Pancreas (tissue), 10 donors: ENCODE measurements at places on chromosomes 1 and 21. TPM values are rescaled to one million over a fixed set of nuclear protein-coding genes. Genes with fewer than 3 reads are reported as not detected.
A peak's percentile ranks its signal among the peaks of the same experiment; 100 is the strongest.

DNA sequence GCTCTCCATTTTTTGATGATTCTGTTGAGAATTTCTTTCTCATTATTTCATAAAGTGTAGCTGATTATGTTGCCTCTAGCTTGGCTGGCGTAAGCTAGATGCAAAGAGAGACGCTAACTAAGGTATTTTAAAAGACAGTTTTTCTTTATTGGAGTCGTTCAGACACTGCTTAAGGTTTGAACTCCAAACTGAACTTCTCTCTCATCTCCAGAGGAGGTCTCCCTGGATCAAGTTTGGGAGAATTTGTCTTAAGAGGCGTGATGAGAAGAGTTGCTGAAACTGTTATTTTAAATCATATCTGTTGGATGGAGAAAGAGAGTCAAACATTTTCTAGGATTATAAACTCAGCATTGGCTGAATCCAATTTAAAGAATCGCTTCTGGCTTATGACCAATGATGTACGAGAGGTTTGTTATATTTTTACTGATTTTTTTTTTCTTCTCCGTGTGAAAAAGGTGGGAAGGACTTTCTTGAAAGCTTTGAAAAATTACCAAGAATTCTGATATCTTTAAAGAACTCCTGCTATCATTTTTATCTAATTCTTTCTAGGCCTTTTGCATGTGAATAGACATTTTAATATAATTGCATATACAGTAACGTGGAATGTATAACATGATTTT, 34.0 kb downstream of the MAP3K7CL start:
- no peak for DNase-seq

GRCh38 chr1:115771847-115772457, 3.4 kb upstream of the CASQ2 start:
- DNase-seq, result peak; percentile 59

- DNase-seq, result no peak
Observed at GRCh38 chr1:29879217-29879616, 642.9 kb downstream of the PTPRU start.

DNA sequence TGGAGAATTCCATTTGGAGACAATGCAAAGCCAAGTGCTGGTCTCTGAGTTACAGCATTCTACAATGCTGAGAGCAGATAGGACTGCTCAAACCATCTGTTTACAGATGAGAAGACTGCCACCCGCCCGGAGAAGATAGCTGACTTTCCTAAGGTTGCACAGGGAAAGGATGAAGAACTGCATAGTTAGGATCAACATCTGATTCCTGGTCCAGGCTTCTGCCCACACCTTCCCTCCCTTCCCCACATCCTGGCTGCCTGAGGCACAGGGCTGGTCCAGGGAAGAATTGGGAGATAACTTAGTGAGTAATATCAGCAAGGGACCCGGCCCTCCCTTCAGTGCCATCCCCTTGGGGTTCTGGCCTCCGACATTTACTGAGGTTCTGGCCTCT, 2.0 kb downstream of the SERINC2 start:
- no peak for DNase-seq

Gene NEK7
- total RNA-seq, result 27.5 TPM

DNA sequence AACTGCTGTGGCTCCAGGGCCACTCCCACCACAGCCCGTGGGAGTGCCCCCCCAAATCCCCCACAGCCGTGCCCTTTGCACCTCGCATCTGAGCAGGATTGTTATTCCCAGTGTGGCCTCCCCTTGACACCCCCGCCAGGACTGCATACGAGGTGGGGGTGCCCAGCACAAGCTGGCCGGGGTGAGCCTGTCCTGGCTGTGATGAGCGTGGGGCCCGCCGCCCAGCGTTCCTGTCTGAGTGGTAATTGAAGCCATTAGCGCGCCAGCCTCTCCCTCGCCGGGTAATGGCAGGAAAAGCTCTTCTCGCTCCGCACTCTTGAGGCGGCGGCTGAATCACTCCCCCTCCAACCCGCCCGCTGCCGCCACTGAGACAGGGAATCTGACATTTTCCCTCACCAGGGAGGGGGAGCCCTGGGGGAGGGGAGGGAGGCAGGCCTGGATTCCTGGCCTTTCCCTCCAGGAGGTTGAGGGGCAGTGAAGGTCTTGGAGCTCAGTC, 27.7 kb downstream of the PTPRF start:
- DNase-seq, result no peak

DNA sequence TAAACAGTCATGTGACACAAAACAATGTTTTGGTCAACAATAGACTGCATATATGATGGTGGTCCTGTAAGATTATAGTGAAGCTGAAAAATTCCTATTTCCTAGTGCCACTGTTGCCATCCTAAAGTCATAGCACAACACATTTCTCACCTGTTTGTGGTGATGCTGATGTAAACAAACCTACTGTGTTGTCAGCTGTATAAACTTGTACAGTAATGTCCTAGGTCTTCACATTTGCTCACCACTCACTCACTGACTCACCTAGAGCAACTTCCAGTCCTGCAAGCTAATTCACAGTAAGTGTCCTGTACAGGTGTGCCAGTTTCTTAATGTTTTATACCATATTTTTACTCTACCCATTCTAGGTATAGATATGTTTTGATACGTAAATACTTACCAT, 326.1 kb upstream of the USP24 start:
- DNase-seq, result no peak

DNA sequence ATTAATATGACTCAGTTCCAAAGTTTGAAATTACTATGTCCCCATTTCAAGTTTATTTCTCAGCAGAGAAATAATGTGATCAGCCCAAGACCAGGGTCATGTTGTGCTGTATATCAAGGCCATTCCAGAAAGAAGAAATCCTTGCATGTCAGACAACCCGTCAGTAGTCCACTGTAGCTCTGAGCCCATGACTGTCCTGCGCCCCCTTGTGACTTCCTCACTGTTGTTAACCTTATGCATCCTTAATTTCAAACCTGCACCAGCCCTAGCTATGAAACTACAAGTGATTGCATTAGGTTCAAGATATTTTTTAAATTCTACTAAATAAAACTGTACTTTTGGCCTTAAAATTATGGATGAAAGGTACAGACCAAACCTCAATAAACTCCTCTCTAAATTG, 133.0 kb downstream of the LRRC7 start:
- no peak for DNase-seq

DNA sequence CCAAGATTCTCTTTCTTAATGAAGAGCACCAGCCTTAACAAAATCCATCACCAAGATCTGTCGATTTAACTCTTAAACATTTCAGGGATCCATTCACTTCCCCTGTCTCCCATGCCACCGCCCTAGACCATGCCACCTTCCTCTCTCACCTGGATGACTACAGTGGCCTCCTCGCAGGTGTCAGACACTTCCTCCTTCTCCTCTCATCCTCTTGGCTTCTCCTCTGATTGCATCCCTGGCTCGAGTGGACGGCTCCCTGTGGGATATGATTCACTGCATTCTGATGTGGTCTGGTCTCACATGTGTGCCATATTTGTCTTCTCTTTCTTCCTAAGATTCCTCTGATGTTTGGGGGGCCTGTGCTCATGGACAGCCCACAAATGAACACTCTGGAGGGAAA, 66.4 kb upstream of the KLHDC7A start:
- DNase-seq, result no peak

- no peak for DNase-seq
Observed at GRCh38 chr21:36949171-36950141, 17.0 kb downstream of the HLCS start.

- no peak for DNase-seq
Observed at GRCh38 chr1:227771771-227772170, 36.5 kb downstream of the SNAP47 start.

DNA sequence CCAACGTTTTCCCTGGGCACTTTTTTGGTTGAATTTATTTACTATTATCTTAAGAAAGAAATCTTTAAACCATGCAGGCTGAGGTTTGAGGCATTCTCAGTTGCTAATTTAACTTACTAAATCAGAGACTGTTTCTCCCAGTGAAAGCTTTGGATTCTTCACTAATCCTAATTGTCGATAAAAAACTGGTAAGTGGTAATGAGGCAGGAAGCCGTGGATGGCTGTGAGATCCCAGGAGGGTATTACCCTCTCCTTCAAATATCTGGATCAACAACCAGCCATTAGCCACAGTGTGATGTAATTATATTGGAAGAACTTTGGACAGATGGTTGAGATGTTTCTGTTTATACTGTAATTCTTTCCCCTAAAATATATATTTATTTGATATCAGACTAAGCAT, 485.0 kb downstream of the DISC1 start:
- no peak for DNase-seq

GRCh38 chr21:41598561-41599431, 90.8 kb upstream of the TMPRSS2 start:
- peak; percentile 34 for DNase-seq

Gene MYCL
- 3.4 TPM for total RNA-seq

GRCh38 chr1:194052514-194053338, 866.3 kb upstream of the B3GALT2 start:
- DNase-seq, result no peak

- DNase-seq, result no peak
Observed at GRCh38 chr1:192565946-192566345, 9.6 kb upstream of the RGS1 start.

Gene NPR1
- total RNA-seq, result 6.9 TPM

DNA sequence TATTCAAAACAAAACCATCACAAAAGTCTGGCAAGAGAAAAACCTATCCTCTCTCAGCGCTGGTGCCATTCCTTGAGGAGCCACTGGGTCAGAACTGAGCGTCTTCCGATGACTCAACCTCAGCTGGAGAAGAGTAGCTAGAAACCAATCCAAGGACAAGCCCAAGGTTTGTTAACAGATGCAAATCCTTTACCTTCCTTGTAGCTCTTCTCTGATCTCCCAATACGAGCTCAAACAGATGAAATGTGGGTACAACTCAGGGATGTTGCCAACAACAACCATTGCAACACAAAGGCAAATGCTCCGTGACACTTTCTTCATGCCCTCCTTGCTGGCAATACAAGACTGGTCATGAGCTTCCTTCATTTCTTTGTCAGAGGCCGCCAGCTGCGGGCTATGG, 337.1 kb downstream of the SIPA1L2 start:
- DNase-seq, result no peak

GRCh38 chr1:160104486-160104885, 6.1 kb upstream of the IGSF8 start:
- DNase-seq, result no peak

GRCh38 chr1:51203121-51203873, 32.8 kb upstream of the RNF11 start:
- DNase-seq, result no peak

- no peak for DNase-seq
Observed at GRCh38 chr21:17650292-17650691, 37.6 kb upstream of the BTG3 start.

DNA sequence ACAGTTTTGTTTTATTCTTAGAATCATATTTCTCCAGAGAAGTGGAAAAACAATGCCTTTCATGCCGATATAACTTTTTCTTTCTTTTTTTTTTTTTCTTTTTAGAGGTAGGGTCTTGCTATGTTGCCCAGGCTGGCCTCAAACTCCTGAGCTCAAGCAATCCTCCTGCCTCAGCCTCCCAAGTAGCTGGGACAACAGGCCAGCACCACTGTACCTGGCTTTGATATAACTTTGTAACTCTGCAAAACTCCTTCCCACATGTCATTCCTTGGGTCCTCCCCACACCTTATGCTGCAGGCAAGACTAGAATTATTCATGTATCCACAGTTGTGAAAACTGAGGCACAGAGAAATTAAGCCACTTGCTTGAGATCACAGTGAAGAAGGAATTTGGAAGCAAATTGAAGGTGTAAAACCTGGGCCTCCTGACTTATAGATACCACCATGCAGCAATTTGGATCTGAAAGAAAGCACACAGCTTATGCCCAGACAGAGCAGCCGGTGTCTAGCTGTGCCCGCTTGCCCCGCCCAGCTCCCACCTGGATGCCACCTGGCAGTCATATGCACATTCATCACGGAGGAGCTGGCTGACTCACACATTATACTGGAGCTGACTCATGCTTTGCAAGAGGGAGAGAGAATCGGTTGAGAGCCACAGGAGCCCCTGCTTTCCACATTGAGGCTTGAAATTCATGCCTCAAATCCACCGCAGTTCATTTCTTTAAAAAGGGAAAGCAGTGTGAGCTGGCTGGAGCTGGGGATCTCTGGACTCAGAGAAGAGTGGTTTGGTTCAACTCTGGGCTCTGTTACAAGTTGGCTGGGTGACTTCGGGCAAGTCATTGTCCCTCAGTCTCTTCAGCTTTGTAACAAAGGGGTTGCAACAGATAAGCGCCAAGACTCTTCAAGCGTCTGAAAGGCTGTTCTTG, 8.3 kb upstream of the SLC2A1 start:
- DNase-seq, result peak; percentile 70

Gene KCNH1
- total RNA-seq, result 0.49 TPM

DNA sequence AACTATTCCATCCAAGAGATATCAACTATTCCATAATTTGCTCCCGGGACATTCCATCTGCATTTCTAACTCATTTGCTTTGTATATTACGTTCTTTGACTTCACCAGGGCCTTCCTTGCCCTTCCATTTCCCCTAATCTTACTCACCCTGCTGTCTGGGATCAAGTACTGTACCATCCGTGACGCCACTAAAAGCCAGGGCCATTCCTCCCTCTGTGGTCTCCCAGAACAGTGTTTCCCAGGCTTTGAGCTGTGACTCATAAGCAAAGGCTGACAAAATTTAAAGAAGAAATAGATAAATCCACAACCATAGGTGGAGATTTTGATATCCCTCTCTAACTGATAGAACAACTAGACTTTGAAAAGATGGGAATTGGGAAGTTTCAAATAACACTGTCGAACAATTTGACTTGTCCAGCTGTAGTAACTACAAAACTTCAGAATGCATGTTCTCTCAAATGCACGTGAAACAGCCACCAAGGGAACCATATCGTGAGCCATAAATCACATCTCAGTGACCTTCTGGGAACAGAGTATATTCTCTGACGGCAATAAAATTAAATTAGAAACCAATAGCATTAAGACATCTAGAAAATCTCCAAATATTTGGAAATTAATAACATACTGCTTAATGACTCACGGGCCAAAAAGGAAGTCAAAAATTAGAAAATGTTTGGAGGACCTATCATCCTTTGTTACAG, 501.0 kb downstream of the SETD4 start:
- DNase-seq, result no peak

Gene ANKRD34A
- 0.24 TPM for total RNA-seq

- DNase-seq, result no peak
Observed at GRCh38 chr1:44962729-44963128, 23.7 kb downstream of the EIF2B3 start.

Gene NES
- 5.1 TPM for total RNA-seq

GRCh38 chr1:85453640-85454194, 11.2 kb downstream of the DDAH1 start:
- no peak for DNase-seq

Gene SPAG17
- 1.1 TPM for total RNA-seq

GRCh38 chr1:211654838-211655787, 20.3 kb downstream of the NEK2 start:
- DNase-seq, result peak; percentile 93

DNA sequence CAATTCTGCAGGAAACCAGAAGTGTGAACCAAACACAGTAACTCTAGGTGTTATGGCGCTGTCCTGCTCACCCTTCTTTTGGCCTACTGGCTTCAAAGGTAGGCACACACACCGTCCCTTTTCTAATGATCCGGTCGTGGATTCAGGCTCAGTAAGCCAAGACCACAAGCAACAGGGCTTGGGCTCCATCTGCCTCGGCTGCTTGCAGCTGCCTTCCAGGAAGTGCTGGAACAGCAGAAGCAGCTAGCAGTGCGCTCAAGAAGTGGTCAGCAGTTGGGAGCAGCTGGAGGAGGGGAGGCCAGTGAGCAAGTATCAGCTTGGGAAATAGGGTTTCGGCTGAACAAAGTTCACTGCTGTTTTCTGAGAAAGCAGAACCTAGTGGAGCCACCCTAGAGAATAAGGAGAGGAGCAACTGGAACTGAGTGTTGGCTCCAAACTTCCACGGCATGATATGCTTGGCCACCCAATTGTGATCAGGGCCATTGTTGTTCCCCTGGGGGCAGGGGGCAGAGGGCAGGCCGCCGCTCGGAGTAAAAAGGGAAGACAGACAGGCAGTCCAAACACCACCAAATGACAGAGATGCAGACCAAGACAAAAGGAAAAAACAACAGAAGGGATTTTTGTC, 173.4 kb downstream of the TOMM20 start:
- DNase-seq, result no peak

Gene PODN
- 1.8 TPM for total RNA-seq
